Gastroesophageal sphincter (tissue), 4 donors: ENCODE measurements at places on chromosomes 5 and 9. TPM values are rescaled to one million over a fixed set of nuclear protein-coding genes. Genes with fewer than 3 reads are reported as not detected.
A peak's percentile ranks its signal among the peaks of the same experiment; 100 is the strongest.

The GNA14 gene
- total RNA-seq: 4.4 TPM

The ST8SIA4 gene
- total RNA-seq: 3.9 TPM

The DMXL1 gene
- 38.4 TPM for total RNA-seq

The ESM1 gene
- not detected for total RNA-seq

The SPEF2 gene
- total RNA-seq: 2.1 TPM

The FOXD4L4 gene
- not detected for total RNA-seq

The MORN5 gene
- 6.2 TPM for total RNA-seq

The ANKRD20A1 gene
- total RNA-seq: 1.5 TPM

The PTGDS gene
- 132 TPM for total RNA-seq

The NR5A1 gene
- total RNA-seq: not detected

The PPP3R2 gene
- not detected for total RNA-seq

DNA sequence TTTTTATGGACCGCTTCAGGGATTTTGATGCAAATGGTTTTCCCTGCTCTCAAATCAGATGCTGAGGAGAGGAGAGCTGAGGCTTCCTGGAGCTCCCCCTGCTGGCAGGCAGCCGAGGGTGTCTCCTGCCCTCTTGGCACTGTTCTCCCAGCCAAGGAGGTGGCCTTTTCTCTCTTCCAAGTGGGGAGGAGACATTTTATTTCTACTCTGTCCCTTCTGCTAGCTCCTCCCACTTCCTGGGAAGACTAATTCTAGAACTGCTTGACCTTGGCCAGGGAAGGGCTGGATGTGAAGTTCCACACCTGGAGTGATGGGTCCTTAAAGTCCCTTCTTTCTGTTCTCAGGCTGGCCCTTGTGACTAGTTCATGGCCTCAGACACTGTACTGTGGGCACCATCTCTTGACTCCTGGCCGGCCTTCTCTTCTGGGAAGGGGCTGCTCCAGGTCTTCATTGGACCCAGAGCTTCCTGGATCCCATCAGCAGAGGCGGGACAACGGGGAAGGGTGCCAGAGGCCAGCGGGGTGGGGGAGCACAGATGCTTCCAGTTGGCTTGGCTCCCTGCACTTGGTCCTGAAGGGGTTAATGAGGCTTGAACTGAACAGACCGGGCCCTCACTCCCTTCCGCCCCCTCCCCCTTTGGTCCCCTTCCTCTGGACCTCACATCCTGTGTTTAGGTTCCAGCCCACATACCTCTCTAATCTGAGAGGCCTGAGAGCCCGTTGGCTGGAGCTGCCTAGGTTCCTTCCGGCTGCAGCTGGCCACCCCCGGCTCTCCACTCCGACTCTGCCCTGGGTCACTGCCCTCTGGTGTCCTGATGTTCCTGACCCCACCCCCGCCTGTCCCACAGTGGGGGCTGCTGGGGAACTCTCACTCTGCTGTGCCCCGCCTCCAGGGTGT lies 32.1 kb downstream of the PTPA start:
- ATAC-seq: peak; percentile 61

- peak; percentile 58 for ATAC-seq
These were observed 134.6 kb upstream of the CPEB4 start for GRCh38 chr5:173753307-173754168.

- no peak for ATAC-seq
These were observed 550.8 kb downstream of the CDH9 start for GRCh38 chr5:26487553-26487952.

- no peak for ATAC-seq
These were observed 3.3 kb upstream of the PRDM6 start for GRCh38 chr5:123085638-123086286.

GRCh38 chr9:98830554-98830953 lies 23.1 kb downstream of the GALNT12 start:
- ATAC-seq: no peak

- peak; percentile 96 for ATAC-seq
These were observed at the start of the genes EXD3 and NOXA1 for GRCh38 chr9:137422604-137423513. Gene EXD3, minus strand, starts transcription at chr9:137423162. Its CDS starts 27,805 bp downstream, at chr9:137395357. Gene NOXA1, plus strand, starts transcription at chr9:137423393. Its CDS starts 137 bp downstream, at chr9:137423530.

GRCh38 chr9:1726993-1727759 lies 288.0 kb upstream of the SMARCA2 start:
- ATAC-seq: no peak

DNA sequence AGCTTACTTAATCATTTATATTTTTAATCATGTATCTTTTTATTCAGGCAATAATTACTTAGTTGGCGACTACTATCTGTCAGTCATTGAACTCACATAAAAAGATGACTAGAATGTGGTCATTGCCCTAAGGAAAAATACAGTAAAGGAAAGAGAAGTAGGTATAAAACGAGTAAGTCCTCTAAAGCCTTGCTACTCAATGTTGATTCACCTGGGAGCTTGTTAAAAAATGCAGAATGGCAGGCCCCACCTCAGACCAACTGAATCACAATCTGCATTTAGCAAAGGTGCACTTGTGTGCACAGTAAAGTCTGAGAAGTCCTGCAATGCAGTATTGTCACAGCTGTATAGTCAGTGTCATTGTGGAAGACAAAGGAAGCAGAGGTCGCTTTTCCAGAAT lies 592.4 kb downstream of the CSNK1G3 start:
- no peak for ATAC-seq

DNA sequence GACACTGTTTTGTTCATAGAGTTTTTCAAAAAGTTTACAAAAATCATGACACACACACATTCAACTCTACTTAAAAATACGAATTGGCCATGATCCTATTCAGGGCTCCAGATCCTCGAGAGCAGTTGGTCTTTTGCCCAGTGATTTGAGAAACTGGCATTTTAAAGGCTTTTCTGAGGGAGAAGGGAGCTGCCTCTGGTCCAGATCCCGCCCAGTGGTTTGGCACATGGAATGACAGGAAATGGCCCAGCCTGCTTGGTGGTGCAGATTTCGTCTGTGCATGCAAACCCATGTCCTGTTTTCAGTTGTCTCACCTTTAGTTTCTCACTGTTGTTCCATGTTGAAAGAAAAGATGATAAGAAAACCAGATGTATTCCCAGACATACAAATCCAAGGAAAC lies 3.6 kb downstream of the CAMK4 start:
- no peak for ATAC-seq

DNA sequence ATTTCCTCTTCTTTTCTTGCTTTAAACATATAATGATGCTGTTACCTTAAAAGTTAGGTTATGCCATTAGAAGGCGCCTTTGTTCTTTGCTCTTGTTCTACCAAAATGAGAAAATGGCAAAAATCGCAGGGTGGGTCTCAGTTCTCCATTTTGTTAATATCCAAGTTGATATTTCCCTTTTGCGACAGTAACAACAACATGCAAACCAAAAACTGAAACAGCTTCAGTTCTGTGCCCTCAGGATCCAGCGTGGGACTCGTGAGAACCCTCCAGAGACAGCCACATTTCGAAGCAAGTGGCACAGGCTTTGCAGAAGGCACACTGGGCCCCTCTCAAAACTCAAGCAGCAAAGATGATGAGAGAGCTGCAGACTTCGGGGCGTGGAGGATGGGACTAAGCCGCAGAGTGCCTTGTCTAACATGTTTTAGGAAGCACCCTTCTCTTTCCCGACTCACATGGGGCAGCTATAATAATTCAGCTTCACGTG lies 33.0 kb upstream of the LCP2 start:
- peak; percentile 6 for ATAC-seq

DNA sequence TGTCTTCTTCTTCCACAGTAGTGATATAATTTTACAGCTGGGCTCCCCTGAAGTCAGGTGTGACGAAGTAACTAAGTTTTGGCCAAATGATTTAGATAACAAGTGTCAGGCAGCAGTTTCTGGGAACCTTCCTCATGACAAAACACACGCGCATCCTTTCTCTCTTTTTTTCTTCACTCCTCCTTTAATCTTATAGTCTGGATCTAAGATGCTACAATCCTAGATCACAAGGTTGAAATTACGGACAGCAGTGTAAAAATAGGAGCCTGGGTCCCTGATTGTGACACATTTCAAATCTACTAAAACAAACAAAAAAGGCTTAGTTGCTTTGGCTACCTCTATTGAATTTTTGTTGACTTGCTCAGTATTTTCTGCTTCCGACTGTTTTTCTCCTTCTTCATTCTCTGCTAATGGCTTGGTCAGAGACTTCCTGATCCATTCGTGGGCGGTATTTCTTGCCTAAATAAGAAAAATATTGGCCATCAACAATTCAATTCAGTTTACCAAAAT lies 36.1 kb downstream of the FAM114A2 start:
- ATAC-seq: peak; percentile 37

DNA sequence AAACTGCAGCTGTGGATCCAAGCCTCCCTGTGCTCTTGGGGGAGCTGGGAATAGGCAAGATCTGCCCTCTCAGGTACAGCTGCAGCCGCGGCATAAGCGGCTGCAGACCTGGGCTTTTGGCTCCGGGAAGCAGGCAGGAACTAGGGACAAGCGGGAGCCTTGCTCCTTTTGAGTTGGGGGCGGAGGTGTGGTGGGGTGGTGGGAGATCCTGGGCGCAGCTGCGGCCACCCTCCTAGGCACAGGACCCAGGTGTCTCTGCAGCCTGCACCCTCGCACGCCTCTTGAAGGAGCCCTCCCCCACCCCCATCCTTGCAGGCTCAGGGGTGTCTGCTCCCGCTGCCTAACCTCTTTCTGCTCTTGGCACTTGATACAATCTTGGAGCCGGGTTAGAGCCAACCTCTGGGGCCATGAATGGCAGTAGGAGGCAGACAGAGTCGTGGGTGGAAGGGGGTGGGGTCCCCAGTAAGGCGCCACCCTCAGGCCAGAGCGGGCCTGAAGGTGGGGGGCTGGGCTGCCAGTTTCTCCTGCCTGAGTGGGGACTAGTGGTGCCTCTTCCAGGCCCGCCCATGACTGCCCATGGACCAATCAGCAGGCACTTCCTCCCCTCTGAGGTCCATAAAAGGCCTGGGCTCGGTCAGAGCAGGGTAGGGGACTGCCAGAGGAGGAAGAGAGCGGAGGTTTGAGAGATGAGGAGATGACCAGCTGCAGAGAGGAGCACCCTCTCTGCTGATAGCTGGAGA lies 267.6 kb upstream of the TNC start:
- no peak for ATAC-seq

- ATAC-seq: no peak
These were observed 31.1 kb upstream of the FGF1 start for GRCh38 chr5:142716963-142717362.

DNA sequence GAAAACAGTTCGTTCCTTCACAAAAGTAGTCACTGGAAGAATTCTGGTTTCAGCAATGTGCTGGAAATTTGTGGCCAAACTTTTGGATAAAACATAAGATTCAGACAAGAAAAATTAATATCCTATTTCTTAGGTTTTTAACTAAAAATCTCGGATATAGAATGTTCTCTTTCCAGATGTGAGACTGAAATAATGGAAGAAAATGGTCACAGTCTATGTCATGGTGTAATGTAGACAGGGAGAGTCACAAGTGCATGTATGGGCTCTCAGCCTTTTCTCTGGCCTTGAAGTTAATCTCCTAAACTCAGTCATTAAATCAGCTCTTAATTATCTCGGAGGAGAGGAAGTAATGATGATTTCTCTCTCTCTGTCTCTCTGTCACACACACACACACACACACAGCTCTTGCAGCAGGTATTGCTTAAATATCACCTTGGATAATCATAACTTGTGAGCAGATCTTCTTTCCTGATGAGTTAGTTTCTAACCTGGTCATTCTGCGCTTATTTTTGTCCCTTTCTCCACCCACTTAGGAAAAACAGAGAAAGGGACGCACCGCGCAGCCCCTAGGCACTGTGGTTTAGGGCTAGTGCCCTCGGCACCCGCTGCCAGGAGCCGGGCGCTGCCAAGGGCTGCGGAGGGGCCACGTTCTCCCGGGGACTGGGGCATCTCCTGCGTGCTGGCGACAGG lies 672 bp upstream of the ITGA2 start:
- ATAC-seq: peak; percentile 39

DNA sequence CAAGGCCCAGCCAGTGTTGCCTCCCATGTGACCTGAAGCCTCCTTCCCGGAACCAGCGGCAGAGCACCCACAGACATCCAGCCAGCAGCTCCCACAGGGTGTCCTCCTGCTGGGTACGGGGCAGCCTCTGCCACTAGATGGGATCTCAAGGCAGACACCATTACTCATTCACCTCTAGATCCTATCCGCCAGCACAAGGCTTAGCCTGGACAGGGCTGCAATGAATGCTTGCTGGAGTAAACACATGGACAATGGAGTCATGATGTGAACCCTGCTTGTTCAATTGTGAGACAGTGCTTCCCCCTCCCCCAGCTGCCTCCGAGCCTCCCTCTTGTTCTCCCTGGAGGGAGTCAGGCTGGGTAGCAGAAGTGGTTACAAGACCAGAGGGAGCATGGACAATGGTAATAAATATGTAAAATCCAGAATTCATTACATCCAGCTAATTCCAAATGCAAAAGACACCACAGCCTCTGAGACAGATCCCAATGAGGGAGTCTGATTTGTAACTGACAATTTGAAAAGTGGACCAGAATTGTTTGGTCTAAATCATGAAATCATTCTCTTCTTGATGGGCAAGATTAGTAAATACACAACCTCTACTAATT lies 132.0 kb downstream of the CRB2 start:
- ATAC-seq: no peak

- ATAC-seq: no peak
These were observed 25.5 kb downstream of the CNTLN start for GRCh38 chr9:17160327-17160726.

- no peak for ATAC-seq
These were observed 507.0 kb downstream of the TAF11L14 start for GRCh38 chr5:18141222-18141621.

DNA sequence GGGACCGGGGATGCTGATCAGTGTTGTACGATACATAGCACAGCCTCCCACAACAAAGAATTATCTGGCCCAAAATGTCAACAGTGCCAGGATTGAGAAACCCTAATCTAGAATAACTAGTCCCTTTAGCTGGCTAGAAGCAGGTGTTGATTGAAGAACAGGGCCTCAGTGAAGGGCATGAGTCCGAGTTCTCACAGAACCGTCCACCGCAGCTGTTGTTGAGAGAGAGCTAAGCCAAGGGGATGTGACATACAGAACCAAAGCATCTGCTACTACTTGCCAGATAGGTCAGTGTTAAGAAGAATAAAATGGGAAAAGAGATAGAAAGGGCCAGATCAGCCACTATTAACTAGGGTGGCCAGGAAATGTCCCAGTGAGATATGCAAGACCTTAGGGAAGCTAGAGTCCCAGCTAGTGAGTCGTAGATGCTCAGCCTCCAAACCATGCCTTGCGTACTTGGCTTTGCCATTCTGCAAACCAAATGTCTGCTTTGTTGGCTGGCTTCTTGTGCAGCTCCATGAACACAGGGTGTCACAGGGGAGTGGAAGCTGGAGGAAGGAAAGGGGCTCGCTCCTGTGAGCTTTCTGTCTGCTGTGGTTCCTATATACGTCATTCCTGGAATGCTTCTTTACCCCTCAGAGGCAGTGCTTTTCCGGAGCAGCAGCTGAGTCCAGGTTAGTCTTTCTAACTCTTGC lies 68.9 kb downstream of the FBXO38 start:
- ATAC-seq: no peak

- no peak for ATAC-seq
These were observed 38.2 kb downstream of the GZMK start for GRCh38 chr5:55062039-55062779.

GRCh38 chr9:14560194-14560593 lies 133.0 kb downstream of the ZDHHC21 start:
- ATAC-seq: no peak

- peak; percentile 27 for ATAC-seq
These were observed 142.9 kb downstream of the BNC2 start for GRCh38 chr9:16727452-16728136.
